ENCODE measurements at places on chromosomes 7 and 10.

GRCh38 chr7:139619367-139619657 lies 95.8 kb downstream of the CLEC2L start:
- peak; percentile 81 for DNase-seq

GRCh38 chr7:151511946-151512345 lies 7.7 kb downstream of the RHEB start:
- no peak for DNase-seq

- DNase-seq, result peak; percentile 60
Observed at GRCh38 chr10:86644152-86644793, 10.1 kb upstream of the OPN4 start.

DNA sequence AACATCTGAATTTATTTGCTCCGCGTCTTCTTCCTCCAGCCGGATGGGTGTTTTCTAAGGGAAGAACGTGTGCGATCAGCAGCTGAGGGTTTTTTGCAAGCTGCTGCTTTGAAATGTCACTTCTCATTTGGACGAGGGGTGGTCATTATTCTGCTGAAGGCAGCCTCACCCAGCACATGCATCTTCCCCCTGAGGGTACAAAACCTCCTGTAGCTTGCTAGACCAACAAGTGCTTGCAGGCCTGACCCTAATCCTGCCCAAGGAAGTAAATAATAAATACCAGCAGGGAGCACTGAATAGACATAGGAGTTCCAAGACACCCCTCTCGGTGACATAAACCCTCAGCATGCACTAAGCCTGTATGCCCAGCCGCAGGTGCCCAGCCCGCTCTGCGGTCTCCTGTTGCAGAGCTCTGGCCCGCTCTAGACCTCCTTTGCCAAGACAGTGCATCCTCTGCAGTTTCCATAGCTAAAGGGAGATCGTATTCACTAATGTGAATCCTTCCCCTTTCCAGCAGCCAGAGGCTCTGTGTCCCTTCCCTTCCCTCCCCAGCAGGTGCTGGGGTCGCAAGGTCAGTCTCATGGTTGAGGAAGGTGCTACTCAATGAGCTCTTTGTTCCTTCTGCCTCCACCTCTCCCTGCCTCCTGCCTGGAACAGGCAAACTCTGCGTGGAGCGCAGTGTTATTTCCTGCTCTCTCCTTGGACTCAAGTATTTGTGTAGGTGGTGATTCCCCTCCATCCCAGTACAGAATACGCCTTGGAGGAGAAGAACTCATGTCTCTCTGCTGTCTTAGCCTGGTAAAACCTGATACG lies 36.6 kb downstream of the SBDS start:
- no peak for DNase-seq

- DNase-seq, result no peak
Observed at GRCh38 chr10:75239096-75239790, 3.5 kb upstream of the COMTD1 start.

- peak; percentile 28 for DNase-seq
Observed at GRCh38 chr7:79512261-79512660, 58.8 kb upstream of the MAGI2 start.

GRCh38 chr10:124091646-124092249 lies 1.6 kb downstream of the CHST15 start:
- no peak for DNase-seq

DNA sequence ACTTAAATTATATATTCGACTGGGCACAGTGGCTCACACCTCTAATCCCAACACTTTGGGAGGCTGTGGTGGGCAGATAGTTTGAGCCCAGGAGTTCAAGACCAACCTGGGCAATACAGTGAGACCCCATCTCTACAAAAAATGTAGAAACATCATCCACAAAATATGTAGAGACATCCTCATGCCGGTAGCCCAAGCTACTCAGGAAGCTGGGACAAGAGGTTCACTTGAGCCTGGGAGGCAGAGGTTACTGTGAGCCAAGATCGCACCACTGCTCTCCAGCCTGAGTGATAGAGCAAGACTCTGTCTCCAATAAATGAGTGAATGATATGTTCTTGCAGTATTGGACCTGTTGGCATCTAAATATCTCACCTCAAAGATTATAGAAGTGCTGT lies 22.6 kb upstream of the TNS3 start:
- DNase-seq, result no peak

DNA sequence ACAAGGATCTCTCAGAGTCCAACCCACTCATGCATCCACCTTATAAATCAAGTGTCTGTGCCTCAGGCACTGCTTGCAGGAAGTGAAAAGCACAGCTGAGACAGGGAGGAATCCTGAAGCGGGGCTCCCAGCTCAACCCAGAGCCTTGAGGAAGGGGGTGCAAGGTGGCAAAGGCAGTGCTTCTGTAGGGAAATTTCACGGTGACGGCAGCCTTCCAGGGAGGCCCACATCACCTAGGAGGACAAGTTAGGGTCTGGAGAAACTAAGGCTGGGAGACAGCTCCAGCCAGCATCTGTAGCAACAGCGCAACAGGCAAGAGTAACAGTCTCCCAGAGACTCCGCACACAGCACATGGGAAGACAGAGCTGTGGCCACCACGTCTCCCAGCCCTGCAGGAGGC lies 2.7 kb downstream of the AOC1 start:
- DNase-seq, result no peak

GRCh38 chr10:31101123-31101522 lies 69.5 kb upstream of the ZNF438 start:
- DNase-seq, result peak; percentile 74

- DNase-seq, result no peak
Observed at GRCh38 chr10:127743205-127743604, 6.2 kb downstream of the FOXI2 start.

- no peak for DNase-seq
Observed at GRCh38 chr7:101066141-101066832, 19.0 kb upstream of the TRIM56 start.
